ENCODE measurements at places on chromosomes 2 and 18.

- no peak for DNase-seq
Measured at GRCh38 chr2:103616891-103617290, 855.1 kb downstream of the TMEM182 start.

- no peak for DNase-seq
Measured at GRCh38 chr2:199282309-199282708, 175.4 kb downstream of the SATB2 start.

DNA sequence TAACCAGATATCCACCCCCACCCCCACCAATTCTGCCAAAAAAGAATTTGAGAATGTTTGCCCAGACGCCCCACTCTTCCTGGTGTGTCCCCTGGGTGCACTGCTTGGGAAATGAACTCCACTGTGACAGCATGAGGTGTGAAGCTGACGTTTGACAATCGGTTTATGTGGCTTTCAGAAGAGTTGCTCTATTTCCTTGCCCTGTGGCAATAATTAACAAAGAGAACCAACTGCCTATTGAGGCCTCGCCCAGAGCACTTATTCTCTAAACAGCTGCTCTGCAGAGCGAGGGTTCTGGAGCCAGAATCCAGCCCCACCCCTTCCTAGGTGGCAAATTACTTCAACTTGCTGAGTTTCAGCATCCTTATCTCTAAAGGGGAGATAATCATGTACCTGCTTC lies 115.8 kb upstream of the SIX3 start:
- no peak for DNase-seq

DNA sequence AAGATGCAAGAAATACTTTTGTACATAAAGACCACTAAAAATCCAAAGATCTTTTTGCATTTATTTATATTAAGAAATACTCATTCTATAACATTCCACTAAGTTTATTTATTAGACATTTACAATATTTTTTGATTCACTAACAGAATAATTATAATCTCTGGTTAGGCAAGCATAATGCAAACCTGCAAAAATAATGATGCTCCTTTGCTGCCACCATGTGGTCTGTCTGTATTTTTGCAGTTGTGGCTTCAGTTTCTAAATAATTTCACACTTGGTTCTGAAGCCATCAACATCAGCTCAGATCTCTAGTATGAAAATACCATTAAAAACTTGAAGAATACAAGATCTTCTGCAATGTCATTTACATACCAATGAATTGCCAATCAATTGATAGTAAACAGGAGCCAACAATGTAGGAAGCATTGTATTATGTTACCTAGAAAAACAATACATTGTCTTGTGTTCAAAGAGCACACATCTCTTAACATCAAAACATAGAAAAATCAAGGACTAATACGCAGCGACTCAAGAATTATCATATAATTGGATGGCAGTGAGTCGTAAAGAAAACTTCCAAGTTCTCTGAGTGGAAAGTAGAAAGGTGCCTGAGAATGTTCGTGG lies 28.8 kb upstream of the WDR75 start:
- peak; percentile 50 for DNase-seq

DNA sequence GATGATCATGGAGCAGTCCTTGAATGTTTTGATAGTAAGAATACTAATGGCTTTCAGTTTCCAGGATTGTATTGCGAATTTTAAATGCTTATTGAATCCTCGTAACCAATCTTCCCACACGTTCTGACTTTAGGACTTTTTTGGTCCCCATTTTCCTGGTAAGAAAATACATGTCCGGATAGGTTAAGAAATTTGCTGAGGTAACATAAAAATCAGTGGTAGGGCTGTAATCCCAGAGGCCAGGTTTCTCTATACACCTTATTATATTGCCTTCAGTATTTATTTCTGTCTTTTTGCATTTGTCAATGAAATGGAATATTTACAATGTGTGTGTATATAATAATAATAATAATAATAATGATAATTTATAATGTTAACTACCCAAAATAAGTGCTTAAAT lies 603.2 kb downstream of the TMEM182 start:
- DNase-seq, result no peak

GRCh38 chr18:9711361-9712129 lies 3.4 kb downstream of the RAB31 start:
- no peak for DNase-seq

GRCh38 chr2:240876475-240877251 lies 8.0 kb downstream of the AGXT start:
- DNase-seq, result no peak

- DNase-seq, result no peak
Measured at GRCh38 chr2:86045541-86045940, 60.1 kb downstream of the POLR1A start.

DNA sequence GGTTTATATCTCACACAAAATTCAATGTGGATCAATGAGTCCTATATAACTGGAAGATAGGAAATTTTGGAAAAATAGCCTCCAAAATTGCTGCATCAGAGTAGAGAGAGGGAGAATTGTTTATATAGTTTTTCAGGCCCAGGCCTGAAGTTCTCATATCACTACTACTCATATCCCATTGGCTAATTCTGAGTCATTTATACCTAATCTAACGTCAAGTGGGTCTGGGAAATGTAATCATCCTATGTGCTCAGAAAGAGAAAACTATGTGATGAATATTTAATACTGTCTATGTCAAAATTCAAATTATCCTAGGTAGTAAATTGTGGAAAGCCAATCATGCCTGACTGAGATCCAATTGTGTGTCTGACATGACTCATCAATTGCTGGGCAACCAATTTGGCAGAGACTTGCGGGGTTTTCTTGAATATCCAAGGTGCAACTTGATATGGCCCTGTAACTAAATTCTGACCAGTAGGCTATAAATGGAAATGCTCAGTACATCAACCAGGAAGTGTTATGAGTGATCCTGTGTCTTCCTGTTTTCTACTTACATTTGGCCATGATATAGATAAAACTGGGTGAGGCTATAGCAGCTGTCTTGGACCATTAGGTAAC lies 744.4 kb downstream of the KCNJ3 start:
- no peak for DNase-seq

DNA sequence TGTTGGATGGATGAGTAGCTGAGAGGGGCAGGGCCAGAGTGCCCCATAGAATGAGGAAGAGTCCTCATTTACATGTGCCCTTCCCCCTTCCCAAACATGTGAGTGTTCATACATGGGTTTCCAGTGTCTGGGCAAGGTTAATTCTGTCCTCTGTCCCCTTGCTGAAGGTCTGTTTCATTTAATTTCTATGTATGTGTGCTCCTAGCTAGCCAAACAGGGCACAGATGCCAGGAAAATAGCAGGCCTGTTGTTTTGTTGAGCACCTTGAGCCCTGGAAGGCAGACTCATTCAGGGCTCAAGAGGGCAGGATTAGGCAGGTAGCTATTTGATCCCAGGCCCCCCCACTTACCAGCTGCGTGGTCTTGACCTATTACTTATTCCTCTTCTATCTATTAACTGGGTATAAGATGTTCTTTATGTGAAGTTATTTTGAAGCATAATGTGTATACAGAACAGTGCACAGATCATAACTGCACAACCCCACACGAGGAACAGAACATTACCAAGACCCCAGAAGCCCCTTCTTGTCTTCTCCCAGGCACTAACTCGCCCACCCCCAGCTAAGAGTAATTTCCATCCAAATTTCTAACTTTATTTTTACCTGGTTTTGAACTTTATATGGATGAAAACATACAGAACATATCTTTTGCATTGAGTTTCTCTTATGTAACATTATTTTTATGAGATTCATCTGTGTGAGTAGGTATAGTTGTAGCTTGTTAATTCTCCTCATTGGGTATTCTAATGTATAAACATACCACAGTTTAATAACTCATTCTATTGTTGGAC lies 164.3 kb downstream of the RPIA start:
- DNase-seq, result no peak

DNA sequence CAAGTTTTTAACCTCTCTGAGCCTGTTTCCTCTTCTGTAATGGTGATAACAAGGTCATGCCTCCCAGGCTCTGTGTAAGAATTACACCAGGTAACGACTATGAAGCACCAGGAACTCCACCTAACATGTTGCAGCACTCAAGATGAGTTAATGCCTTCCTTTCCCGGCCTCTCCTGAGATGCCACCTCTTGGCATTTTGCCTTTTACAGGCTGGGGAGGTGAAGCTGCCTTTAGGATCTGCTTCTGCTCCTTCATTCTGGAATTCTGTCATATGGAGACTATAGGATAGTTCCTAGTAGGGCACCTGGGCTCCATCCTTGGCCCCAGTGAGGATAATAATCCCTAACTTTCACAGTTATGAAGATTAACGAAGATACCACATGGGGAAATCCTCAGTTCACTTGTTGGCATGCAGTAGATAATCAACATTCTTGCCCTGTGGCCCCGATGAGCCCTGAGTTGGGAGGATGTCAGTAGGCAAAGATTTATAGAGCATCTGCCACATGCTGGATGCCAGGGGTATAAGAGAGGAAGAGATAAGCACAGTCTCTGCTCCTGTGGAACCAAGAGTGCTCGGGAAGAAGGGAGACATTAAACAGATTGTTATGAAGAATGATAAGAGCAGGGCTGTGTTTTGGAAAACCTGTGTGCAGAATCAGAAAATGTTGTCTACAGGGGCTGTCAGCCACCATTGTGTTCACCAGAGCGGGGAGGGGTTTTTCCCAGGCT lies 43.9 kb upstream of the KCNF1 start:
- DNase-seq, result no peak

- no peak for DNase-seq
Measured at GRCh38 chr2:55115761-55116597, 65.7 kb upstream of the RTN4 start.

DNA sequence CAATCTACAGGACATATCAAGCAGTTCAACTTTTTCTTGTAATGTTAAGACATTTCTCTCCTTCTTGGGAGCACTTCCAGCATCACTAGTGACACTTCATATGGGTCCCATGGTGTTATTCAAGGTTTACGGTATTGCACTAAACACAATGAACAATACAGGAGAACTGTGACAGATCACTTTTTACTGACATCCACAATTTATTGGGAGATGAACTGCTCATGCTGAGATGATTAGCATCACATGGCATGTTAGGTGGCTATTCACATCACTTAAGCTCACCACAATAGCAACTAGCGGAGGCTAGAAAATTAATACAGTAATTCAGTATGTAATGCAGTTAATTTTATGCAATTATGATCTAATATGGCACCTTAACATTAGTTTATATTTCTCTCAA lies 264.4 kb downstream of the ERBB4 start:
- DNase-seq, result no peak

DNA sequence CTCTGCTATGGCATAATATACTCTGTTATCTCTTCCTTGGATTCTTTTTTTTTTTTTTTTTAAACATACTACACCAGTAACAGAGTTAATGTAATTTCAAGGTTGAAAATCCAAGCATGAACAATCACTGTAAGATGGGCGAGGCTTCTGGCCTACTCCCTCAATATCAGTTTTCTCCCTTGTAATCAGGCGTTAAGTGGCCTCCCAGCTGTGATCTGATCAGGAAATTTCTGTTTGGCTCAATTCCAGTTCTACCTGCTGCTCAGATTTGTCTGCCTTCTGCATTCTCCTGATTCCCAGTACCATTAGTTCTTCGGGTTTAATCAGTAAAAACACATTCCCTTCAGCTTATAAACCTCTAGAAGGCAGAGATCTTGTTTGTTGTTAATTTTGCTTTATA lies 18.6 kb downstream of the PRKD3 start:
- no peak for DNase-seq

DNA sequence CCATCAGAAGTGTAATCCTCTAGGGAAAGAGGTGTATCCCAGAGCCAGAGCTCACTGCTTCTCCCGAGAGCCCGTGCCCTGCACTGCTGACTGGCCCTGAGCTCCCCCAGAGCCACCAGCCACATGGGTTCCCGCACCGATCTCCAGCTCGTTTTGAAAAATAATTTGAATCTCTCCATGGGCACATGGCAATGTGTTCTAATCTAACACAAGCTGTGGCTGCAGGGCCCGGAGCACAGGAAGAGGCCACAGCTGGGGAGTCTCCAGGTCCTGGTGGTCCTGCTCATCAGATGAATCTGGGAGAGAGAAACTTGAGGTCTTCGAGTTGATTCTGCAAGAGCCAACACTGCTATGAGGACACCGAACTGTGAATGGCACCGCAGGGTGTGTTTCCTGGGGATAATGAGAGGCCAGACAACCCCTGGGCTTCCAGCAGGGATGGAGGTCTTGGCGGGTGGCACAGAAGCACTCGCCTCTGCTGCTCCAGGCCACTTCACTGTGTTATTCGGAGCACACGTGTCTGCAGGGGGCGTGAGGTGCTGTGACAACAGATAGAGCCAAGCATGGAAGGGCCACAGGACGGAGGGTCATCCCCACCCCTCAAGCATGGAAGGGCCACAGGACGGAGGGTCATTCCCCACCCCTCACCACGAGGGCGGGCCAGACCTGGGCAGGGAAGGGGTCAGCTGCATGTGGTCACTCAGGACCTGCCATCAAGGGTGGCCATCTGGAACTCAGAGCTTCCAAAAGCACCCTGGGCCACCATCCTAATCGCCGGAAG lies 196.8 kb downstream of the NDUFA10 start:
- no peak for DNase-seq

DNA sequence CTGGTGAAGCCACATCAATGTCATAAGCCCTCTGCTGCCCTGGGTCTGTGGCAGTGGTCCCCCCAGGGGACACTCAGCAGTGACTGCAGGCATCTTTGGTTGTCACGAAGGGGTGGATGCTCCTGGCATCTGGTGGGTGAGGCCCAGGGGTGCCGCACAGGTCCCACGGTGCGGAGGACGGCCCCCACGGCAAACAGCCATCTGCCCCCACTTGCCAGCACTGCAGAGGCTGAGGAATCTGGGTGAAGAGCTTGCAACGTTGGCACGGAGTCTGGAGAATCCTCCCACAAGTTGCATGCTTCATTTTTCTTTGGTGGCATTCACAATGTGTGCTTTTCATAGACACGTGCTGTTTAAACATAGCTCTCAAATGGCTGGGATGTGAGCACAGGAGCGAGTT lies 105.1 kb upstream of the PXDN start:
- no peak for DNase-seq

- no peak for DNase-seq
Measured at GRCh38 chr2:149904352-149905175, 317.0 kb upstream of the MMADHC start.

GRCh38 chr2:8277921-8278571 lies 403.8 kb upstream of the ID2 start:
- DNase-seq, result no peak

GRCh38 chr2:29225814-29226213 lies 110.6 kb downstream of the CLIP4 start:
- no peak for DNase-seq

DNA sequence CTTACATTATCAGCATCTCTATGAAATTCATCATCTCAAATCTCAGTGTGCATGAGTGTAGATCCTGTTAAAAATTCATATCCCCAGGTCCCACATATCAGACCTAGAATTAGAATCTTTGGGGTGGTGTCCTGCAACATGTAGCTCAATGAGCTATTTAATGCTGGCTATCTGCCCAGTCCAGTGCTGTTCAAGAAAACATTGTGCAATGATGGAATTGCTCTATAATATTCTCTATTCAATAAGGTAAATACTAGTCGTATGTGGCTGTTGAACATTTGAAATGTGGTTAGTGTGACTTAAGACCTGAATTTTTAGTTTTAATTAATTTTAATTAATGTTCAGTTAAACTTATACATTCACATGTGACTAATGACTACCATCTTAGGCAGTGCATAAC lies 127.4 kb downstream of the NOL4 start:
- no peak for DNase-seq

- no peak for DNase-seq
Measured at GRCh38 chr18:55390898-55391297, 197.1 kb downstream of the TCF4 start.

All from endothelial cell (in vitro differentiated cells).